ENCODE measurements at places on chromosomes 5 and 9.

- ATAC-seq, result no peak
Measured at GRCh38 chr5:15447209-15447608, 52.8 kb upstream of the FBXL7 start.

GRCh38 chr9:103431809-103432208 is 436.7 kb downstream of the CYLC2 start:
- ATAC-seq, result no peak

DNA sequence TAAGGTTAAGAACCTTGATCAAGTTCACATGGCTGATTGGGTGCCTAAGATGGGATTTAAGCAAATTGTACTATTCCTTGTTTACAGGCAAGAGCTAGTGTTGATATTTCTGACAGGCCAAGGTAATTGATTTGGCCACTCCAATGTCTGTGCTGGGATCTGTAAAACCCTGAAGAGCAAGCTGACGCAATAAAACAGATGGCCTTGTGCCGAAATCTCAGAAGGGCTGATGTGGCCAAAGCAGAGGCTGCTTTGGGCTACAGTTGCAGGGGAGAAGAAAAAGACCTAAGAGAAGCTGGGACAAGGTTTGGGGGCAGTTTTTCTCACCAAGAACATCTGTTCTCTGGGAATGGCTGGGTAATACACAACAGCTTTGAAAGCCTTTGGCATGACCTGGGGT is 463.2 kb upstream of the ZNF608 start:
- ATAC-seq, result no peak

DNA sequence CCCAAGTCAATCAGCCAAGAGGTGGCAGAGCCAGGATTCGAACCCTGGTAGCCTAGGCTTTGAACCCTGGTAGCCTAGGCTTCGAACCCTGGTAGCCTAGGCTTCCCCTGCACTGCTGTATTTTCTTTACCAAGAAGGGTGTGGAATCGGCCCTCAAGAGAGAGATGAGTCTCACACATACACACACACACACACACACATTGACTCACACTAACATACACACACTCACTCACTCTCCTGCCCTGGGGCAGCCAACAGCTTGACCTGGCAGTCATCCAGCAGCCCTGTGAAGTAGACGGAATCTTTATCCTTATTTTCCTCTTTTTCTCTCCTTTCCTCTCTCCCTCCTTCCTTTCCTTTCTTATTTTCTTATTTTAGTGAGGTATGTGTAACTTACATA is 55.4 kb upstream of the RPL26L1 start:
- ATAC-seq, result no peak

DNA sequence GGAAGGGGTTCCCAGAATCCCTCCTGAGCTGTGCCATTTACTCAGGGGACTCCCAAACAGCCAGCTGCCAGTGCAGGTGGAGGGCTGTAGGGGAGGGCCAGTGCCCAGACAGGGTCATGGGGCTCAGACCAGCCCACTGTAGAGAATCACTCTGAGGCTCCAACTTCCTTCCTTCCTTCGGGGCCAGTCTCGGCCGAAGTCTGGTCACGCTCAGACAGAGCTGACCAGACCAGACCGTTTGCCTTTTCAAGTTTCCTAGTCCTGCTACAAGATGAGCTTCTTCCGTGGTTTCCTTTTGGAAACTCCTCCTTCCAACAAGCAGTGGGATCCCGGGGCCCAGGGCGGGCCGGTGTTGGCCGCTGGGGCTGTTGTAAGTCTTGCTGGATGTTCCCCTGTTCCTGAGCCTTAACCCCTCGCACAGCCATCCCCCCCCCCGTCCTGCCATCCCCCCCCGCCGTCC is 52.6 kb downstream of the SAR1B start:
- ATAC-seq, result no peak

DNA sequence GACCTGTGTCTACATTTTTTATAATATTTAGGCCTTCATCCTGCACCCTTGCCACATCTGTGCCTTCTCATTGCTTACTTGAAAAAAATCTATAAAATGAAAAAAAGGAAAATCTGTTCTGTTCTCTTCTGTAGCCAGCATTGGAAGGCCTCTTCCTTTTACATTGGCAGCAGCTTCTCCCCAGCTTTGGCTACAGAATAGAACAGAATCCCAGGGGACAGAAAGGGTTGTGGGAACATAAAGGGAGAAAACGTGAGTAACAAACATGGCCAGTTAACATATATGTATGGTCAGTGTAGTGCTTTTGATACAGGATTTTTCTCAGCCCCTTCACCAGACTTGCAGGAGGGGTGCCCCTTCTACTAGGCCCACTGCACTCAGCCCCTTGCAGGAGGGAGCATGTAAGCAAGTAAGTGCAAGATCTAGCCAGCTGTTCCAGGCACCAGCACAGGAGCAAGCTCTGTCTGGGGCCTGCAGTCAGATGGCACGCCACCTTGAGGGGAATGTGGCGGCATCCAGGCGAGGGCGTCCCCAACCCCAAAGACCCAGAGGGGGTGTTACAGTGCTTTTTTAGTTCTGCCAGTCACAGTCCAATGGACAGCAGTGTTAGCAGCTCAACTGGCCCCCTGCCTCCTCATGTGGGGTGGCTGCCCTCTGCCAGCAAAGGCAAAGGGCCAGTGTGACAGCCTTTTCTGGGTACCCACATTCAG is 330.5 kb upstream of the ZNF462 start:
- no peak for ATAC-seq

DNA sequence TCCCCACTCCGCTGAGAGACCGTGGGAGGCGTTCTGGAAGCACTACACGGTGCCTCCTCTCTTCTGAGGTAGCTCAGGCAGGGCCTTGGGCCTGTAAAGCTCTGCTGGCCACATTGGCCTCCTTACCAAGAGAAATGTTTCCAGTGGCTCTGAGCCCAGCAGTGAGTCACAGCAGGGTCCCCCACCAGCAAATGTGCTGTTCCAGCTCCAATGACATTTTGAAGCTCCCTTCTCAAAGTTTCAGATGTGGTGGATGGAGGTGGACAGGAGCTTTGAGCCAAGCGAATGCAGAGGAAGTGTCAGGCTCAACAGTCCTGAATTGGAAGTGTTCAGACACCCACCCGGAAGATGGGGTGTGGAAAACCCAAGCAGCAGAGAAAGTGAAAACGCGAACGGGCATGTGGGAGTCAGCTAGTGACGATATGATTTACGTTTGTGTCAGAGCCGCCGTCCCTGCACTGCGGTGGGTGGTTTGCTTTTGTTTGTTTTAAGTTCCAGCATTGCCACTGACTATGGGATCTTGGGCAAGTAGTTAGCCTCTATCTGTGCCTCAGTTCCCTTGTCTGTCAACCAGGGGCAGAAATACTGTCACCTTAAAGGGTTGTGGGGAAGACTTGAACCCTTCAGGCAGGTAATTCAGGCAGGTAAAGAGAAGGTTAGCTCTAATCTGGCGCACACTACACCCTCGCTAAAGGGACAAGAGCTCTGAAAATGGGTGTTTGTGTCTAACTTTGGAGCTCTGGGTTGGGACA is 38.2 kb downstream of the C5orf15 start:
- ATAC-seq, result peak; percentile 31

DNA sequence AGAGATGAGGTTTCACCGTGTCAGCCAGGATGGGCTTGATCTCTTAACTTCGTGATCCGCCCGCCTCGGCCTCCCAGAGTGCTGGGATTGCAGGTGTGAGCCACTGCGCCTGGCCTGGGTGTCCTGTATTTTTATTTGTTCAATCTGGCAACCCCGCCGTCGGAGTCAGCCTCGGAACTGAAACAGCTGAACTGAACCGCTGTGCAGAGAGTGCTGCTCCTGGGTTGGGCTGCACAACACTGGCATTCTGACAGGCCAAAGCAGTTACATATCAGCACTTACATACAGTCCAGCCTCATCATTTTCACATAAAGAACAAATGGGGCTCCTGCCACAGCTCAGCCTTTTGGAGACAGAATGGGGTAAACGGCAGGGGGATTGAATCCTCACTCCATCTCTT is 185.6 kb downstream of the C9orf50 start:
- ATAC-seq, result no peak

DNA sequence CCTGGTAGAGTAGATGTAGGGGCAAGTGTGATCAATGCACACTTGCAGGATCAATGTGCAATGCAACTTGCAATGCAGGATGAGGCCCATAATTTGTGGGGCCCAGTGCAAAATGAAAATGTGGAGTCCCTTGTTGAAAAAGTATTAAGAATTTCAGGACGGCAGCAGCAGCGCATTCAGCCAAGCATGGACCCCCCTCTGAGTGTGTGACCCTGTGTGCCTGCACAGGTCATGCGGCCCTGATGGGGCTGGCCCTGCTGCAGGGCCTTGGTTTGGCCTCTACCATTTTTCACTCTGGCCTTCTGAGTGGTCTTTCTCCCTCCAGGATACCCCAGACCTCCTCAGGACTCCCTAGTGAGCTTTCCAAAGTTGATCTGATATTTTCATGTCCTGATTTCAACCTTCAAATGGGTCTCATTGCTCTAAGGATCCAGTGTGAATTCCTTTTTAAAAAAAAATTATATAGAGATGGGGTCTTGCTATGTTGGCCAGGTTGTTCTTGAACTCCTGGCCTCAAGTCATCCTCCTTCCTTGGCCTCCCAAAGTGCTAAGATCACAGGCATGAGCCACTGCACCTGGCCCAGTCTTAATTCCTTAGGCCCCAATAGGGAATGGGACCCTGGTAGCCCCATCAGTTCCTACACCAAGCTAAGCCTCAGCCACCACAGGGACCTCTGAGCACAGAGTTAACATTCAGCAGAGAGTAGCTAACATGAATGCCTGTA is 4.3 kb downstream of the ERGIC1 start:
- no peak for ATAC-seq

- ATAC-seq, result no peak
Measured at GRCh38 chr9:135440620-135441019, 39.0 kb upstream of the PPP1R26 start.

GRCh38 chr5:51227963-51228470 is 155.2 kb upstream of the ISL1 start:
- ATAC-seq, result no peak

GRCh38 chr9:36364577-36364976 is 35.5 kb downstream of the RNF38 start:
- ATAC-seq, result no peak
